ENCODE measurements at places on chromosomes 11 and 22.

DNA sequence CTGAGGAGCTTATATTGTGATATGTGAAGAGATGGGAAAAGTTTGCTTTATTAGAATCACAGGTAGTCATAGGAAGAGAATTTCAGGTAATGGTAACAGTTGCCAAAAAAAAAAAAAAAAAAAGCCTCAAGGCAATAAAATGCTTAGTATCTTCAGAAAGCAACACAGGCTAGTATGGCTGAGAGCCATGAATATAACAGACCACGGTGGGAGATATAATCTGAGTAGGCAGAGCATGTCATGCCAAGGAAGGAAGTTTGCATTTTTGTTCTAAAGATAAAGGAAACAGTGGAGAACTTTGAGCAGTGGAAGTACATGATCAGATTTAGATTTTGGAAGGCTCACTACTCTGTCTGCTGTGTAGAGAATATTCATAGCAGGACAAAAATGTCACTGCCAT, 211.4 kb downstream of the ETS1 start:
- no peak for DNase-seq

- no peak for DNase-seq
These were observed 25.1 kb downstream of the SMCO4 start for GRCh38 chr11:93518081-93518480.

DNA sequence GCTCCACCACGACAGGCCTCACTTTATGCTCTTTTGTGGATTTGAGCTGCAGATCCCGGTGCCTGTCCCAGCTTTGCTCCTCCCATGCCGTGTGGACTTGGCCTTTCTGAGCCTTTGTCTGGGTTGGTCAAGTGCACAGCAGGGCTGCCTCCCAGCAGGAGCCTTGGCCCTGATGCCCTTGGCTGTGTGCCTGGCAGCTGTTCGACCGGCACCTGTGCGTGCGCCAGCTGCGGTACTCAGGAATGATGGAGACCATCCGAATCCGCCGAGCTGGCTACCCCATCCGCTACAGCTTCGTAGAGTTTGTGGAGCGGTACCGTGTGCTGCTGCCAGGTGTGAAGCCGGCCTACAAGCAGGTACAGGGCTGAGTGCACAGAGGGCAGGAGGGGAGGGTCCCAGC, 46.5 kb downstream of the MYO7A start:
- no peak for DNase-seq

DNA sequence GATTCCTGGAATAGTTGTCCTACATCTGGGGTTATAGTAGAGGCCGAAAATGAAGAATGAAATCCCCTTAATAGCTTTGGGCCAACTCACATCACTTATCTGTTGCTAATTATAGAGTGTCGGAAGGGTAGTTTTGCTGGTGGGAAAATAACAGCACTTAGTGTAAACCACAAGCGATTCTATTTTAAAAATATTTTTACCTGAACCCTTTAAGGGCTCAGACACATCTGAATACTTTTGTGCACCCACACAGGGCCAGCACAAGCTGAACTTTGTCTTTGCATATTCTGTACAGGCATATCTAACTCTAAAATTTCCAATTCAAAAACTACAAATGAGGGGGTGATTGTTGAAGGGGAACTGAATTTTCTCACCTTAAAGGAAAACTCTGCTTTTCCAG, 27.6 kb downstream of the SLC6A5 start:
- no peak for DNase-seq

GRCh38 chr22:50169181-50169759, 1.3 kb upstream of the PANX2 start:
- DNase-seq, result no peak

- DNase-seq, result no peak
These were observed 215.5 kb downstream of the TTC28 start for GRCh38 chr22:28464127-28464526.

GRCh38 chr11:118618991-118619375, 11.6 kb downstream of the PHLDB1 start:
- no peak for DNase-seq

- DNase-seq, result no peak
These were observed 43.1 kb upstream of the GCAT start for GRCh38 chr22:37764622-37765021.

GRCh38 chr11:127738771-127739286, 738.3 kb upstream of the KIRREL3 start:
- DNase-seq, result no peak

Measured in stimulated activated CD8-positive, alpha-beta memory T cell treated with anti-CD3 and anti-CD28 coated beads, Interleukin-2, amount 100 ng/mL, for 1 hour (primary cell).